Inflammatory macrophage treated with lipopolysaccharide for 4 hours (primary cell): ENCODE measurements at places on chromosomes 11 and 22.

- peak; percentile 72 for DNase-seq
Measured at GRCh38 chr11:122709039-122709760, 53.7 kb downstream of the UBASH3B start.

DNA sequence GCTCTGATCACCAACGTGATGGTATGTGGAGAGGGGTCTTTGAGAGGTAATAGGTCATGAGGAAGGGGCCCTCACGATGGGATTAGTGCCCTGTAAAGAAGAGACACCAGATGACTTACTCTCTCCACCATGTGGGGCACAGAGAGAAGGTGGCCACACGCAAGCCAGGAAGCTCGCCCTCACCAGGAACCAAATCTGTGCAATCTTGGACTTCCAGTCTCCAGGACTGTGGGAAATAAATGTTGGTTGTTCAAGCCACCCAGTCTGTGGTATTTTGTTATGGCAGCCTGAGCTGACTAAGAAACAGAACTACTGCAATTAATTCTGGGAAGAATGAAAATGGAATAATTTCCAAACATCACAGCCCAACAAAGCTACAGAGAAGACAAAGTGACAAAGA is 117.5 kb downstream of the SNX19 start:
- DNase-seq, result no peak

DNA sequence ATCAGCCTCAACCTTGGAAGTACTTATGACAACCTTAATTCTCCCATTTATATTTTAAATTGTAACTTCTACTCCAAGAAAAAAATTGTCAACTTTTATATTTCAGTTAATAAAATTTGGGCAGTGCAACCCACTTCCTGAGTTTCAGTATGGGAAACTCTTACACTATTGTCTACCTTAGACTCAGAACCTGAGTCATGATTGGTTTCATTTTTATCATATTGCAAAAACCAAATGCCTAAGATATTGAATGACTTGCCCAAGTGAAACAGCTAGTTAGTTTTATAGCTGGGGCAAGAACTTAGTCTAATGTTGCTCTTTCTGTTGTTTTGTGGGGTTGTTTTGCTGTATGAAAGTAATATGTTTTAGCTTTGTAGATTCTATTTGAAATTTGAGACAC is 334.0 kb upstream of the ARHGAP42 start:
- no peak for DNase-seq

DNA sequence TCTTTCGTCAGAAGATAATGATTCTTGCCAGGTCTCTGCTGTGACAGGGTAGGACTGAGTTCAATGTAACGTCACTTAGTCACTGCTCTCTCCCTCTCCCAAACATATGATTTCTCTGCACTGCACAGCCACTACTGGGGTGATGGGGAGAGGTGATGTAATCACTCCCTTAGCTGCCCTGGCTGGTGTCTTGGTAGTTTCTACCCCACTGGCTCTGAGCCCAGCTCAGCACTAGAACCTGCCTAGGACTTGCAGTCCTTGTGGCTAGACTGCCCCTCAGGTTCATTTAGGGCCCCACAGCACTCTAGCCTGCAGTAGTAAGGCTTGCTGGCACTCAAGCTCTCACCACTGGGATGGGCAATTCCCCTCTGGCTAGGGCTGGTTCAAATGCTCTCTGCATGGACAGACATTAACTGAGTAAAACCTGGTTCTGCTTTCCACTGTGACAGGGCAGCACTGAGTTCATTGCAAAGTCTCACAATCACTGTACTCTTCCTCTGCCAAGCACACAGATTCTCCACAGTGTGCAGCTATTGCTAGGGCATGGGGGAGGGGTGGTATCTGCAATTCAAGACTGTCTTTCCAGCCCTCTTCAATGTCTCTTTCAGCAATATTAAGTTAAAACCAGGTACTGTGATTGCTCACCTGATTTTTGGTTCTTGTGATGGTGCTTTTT is 571.4 kb upstream of the FAT3 start:
- DNase-seq, result no peak

- no peak for DNase-seq
Measured at GRCh38 chr11:116461789-116462188, 311.0 kb downstream of the BUD13 start.

DNA sequence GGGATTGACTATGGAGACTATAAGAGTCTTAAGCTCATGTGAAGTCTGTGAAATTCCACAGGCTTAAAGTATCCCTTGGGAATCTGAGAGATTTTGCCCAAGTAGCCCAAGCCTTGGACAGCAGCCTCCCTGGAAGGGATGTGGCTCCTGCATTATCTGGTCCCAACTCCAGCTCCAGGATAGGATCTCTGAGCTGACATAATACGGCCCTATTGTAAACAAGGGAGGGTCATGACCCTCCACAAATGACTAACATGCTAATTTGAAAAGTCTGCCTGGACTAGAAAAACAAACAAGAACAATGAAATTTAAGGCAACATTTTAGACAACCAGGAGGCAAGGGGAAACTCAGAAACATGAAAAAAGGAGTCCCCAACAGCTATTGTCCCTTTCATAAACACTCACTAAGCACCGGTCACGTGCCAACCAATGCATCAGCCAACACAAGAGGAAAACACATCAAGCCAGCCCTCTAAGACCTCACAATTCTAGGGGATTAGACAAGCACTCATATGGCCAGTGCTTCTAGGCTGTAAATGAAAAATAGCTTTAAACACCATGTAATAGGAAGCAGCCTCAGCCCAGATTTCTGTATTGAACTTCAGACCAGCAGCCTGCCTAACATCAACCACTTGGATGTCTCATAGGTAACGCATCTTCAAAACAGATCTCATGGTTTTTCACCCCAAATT is 101.2 kb upstream of the TIMP3 start:
- DNase-seq, result no peak

DNA sequence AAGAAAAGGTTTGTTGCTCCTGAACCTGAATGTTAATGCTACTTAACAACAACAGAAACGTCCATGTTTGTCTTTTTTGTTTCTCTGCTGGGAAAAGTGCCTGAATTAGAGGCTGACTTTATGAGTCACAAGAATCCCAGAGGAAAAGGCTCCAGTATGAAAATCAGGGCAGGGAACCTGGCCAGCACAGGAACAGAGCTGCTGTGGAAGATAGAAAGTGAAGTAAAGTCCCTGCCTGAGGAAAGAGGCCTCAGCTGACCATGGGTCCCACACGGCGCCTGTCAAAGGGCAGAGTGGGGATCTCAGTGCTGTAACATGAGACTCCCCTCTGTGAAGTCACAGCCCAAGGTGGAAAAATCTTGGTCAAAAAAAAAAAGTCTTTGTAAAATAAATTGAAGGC is 632.3 kb upstream of the CCDC90B start:
- no peak for DNase-seq

GRCh38 chr11:34212566-34212965 is 107.1 kb downstream of the NAT10 start:
- no peak for DNase-seq

- peak; percentile 75 for DNase-seq
Measured at GRCh38 chr11:47393163-47394049, 15.0 kb upstream of the SLC39A13 start.

- no peak for DNase-seq
Measured at GRCh38 chr22:24219750-24220149, 25.1 kb downstream of the GGT5 start.

DNA sequence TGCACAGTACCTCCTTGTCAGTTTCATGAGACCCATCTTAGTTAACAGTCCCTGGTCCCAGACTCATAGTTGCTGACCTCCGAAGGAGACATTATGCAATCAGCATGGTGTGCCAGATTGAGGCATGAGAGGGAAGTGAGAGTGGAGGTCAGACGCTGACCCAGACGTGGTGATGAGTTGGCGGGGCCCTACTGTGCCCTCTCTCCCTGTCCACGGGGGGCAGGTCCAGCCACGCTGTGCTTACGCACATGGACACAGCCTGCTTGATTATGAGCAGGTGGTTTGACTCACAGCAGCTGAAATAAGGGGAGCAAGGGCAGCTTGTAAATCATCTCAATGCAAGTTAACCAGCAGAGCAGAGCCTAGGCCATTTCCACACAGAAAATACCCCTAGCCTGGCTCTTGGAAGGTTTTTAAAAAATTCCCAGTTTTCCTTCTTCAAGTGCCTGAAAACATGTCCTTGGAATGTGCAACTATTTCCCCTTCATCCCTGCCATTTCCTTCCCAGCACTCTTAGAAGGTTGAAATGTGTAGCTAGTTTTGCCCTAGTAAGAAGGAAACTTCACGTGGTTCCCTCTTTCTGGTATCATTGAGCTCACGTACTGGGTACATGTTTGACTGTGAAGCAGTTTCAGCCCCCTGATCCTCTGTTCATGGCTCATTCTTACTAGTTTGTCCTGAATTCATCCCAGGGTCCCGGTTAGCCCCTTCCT is 122.6 kb upstream of the SORL1-AS1 start:
- DNase-seq, result peak; percentile 99

DNA sequence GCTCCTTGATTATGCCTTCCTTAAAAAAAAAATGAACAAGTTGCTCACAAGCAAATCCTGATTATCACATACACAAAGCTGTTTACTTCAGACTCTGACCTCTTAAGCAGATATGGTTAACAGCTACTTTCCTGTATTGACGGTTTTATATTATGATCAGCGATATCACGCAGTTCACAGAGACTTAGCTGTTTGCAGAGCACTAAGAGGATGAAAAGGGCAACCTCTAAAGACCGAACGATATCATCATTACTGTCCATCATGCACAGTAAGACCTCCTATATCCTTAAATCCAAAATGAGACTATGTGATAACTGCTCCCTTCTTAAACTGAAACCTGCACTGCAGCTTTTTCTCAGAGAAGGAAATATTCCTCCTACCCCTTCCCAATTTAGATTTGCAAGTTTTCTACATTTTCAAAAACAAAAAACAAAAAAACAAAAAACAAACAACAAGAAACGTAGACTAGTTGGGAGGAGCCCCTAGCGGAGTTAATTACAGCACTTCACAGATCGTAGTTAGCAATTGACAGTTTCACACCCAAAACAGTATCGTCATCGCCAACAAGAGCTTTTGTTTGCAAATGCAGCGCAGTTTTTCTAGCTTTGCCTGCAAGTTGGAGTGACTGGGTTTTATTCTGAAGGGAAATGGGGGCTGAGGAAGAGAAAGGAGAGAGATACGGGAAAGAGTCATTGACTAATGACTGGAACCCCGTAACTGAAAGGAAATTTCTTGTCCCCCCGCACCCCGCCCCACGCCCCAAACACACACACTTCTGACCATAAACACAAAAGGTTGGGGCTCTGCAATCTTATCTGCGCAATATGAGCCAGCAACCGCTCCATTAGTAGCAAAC is 1.2 kb downstream of the DDX6 start:
- DNase-seq, result peak; percentile 57

- no peak for DNase-seq
Measured at GRCh38 chr22:38383417-38383816, 66.2 kb upstream of the CSNK1E start.

DNA sequence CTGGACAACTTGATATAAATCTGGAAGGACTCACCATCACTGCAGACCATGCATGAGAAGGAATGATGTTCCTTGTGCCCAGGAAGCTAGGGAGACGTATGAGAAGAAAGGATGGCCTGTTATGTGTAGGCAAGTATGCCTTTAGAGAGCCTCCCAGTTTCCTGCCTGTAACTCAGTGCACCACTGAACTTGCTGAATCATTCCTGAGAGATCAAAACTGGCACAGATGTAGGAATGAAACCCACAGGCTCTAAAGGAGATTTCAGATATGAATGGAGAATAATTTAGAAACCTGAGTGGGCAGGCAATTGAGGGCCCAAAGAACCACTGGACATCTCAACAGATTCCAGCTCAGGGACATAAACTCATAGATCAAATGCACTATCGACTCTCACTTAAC is 38.4 kb upstream of the PRSS23 start:
- no peak for DNase-seq

DNA sequence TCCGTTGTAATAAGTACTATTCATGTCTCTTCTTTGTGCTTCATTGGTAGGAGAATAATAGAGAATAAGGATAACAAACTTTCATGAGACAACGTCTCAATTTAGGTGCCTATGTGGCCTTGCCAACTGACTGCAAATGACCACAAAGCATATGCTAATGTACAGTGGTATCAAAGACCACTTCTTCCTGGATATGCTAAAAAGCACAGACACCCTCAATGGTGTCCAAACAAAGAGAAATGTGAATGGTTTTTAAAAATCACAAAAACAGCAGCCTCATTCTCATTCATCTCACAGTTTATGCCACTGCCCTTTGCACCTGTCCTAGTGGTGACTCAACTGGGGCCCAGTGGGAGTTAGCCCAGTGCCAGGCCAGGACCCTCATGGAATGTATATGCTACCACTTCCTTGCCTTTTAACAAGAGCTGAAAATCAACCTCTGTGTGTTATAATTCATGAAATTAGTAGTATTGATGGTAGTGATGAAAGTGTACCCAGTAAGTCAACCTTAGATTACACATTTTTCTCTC is 65.2 kb upstream of the MTMR2 start:
- no peak for DNase-seq

GRCh38 chr11:90380206-90380605 is 157.4 kb upstream of the CHORDC1 start:
- DNase-seq, result no peak

DNA sequence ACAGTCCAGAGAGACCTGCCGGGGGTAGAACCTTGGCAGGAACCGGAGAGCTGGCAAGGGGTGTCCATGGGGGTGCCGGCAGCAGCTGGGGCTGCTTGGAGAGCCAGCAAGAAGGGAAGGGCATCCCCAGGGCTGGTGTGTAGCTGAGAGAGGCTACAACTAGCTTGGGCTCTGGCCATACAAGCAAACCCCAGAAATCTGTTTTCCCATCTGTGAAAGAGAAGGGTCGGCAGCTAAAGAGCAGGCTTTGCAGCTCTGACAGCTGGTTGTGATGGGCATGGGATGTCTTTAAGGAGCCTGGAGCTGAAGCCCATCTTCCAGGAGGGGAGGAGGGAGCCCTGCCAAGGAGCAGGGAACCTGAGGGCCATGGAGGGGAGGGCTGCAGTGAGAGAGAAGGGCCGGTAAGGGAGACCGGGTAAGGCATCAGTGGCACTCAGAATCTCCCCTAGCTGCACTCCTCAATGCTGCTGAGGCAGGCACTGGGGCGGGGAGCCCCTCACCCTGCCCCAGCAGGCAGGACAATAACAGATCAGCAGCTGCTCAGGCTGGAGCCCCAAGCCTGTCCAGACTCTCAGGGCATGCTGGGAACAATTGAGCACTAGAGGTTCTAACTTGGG is 3.9 kb downstream of the CHST1 start:
- no peak for DNase-seq

DNA sequence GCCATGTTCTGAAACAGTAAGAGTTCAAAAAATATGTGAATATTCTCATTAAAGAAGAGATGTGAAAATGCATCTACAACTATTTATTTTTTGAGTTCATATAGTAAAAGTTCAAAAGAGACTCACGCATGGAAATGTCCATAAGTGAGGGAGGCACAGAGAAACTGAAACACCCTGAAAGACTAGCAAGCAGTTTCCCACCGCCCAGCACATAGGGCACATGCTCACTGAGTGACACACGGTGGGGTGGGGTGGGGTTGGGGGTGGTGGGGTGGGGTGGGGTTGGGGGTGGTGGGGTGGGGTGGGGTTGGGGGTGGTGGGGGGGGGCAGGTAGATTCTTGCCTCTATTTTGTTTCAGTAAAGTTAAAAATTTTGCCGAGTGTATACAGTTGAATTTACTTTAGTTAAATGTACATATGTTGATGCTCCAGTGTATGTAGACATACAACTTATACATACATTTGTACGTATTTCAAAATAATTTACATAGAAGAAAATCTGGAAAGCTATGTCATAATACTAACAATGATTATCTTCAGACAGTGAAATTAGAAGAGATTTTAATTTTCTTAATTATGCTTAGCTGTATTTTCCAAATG is 6.3 kb downstream of the CCDC34 start:
- DNase-seq, result no peak
